ENCODE measurements at places on chromosomes 6 and 20.

DNA sequence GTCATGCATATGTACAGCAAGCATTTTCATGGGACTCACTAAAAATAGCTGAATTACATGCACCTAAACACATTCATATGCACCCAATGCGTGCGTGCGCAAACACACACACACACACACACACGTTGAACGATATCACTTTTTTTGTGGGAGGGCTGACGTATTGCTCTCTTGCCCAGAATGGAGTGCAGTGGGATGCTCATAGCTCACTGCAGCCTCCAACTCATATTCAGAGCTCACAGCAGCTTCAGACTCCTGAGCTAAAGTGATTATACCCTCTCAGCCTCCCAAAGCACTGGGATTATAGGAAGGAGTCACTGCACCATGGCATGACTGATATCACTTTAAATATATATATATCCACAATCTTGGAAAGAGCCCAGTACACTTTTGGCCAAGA lies 620.4 kb upstream of the MANEA start:
- no peak for DNase-seq

DNA sequence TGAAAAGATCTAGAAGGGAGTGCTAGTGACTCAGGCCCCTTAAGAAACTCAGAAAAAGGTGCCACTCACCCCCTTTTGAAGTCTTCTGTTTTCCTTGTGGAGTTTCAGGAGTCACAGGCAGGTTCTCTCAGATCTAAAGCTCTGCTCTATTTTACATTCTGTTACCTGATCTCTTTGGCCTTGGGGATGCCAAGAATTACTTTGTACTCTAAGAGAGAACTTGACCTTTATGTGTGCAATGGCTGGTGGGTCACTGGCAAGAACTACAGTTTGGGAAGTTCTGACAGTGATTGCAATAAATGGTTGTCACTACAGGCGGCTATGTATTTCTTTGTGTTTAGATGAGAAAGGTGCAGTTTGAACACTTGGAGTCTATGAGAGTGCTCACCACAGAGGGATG lies 24.2 kb upstream of the ENPP4 start:
- no peak for DNase-seq

DNA sequence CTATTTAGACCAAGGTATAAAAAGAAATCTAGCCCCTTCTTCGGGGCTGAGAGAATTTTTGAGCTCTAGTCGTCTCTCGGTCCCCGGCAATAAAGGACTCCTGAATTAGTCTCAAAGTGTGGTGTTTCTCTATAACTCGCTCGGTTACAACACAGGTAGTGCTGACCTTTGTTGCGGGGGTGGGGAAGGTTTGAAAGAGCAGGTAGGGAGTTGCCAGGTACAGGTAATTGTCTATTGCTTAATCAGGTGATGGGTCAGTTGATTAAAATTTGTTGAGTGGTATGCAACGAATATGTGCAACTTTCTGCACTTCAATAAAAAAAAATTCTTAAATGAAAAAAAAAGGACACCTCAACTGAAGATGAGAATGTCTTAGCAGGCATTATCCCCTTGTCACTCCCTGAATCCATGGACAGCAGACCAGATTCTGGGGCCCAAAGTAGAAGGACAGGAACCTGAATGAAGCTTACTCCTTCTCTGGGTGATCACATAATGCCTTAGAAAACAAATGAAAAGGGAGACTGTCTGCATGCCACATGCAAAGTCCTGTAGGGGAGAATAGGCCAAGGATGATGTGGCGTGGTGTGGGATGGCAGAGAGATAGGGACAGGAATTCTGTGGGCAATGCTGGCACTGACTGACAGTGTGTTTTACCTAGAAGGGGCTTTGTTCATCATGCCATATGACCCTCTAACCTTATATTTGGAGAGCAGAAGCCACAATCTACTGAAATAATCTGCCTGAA lies 157.6 kb upstream of the OLIG3 start:
- no peak for DNase-seq

- DNase-seq, result no peak
Observed at GRCh38 chr20:47318586-47319516, 37.6 kb downstream of the ZMYND8 start.

DNA sequence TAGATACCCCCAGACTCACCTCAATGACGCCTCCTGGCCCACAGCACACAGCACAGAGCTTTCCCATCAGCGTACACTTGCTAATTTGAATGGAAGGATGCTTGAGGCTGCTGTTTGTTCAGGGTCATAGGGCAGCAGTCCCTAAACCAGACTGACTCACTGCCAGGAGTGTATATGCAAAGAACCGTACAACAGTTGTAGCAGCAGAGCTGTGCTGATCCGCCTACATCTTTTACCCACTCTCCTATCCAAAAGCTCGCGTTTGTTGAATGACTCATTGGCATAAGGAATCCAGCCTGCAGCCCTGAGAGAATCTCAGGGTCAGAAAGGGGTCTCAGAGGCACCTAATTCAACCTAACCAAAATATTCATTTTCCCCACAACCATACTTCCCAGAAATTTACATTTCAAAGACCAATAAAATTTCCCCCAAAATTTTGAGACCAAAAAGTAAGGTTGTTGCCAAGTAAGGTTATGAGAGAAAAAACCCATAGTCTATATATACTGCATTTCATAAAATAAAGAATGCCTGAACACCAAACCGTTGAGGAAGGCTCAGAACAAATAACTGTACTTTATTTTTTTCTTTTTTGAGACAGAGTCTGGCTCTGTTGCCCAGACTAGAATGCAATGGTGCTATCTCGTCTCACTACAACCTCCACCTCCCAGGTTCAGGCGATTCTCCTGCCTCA lies 35.3 kb upstream of the CCND3 start:
- DNase-seq, result no peak

- DNase-seq, result no peak
Observed at GRCh38 chr6:100339574-100340255, 125.0 kb downstream of the SIM1 start.

- no peak for DNase-seq
Observed at GRCh38 chr20:32206760-32207625, 550 bp downstream of the PLAGL2 start.

- DNase-seq, result no peak
Observed at GRCh38 chr6:75363304-75363703, 78.7 kb upstream of the TMEM30A start.

DNA sequence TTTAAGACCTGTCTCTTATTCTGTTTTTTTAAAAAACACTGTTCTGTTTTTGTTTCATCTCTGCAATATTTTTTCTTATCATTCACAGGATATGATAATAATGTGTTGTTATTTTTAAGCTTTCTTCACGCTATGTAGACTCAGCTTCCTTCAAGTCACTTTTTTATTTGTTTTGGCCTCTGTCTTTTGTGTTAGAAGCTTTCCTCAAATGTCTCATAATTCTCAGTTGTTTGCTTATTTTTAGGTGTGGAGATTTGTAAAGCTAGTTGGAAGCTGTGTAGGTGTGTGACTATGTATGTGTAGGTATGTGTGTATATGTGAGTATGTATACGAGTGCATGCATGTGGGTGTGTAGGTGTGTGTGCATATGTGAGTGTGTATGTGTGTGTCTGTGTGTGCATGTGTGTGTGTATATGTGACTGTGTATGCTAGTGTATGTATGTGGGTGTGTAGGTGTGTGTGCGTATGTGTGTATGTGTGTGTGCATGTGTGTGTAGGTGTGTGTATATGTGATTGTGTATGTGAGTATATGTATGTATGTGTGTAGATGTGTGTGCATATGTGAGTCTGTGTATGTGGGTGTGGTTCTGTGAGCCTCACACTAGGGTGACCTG lies 16.3 kb upstream of the VEGFA start:
- no peak for DNase-seq

GRCh38 chr20:42649748-42650147 lies 540.0 kb downstream of the PTPRT start:
- DNase-seq, result no peak

- no peak for DNase-seq
Observed at GRCh38 chr6:1663511-1663910, 53.8 kb downstream of the FOXC1 start.
